Activated CD4-positive, CD25-positive, alpha-beta regulatory T cell treated with anti-CD3 and anti-CD28 coated beads, Interleukin-2, amount 50 U/mL, for 16 hours (primary cell): ENCODE measurements at places on chromosomes 7 and 10.

GRCh38 chr10:93342366-93342765, 139.8 kb downstream of the MYOF start:
- no peak for DNase-seq

DNA sequence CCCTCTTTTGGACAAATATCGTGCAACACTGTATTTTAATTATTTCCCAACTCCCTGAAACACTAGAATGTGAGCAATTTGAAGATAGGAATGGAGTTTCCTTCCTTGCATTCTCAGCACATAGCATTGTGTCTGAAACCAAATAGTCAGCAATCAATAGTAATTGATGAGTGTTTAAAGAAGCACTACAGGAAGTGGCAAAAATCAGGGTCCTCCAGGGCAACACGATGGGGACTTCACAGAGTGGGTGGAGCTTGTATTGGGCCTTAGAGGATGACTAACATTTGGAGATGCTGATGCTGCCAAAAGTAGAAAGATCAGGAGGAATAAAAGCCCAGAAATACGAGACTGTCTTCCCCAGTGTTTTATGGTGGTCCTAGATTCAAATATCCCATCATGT, 94.9 kb downstream of the NPSR1 start:
- DNase-seq, result no peak

GRCh38 chr10:35356725-35357092, 20.4 kb downstream of the CCNY start:
- no peak for DNase-seq

DNA sequence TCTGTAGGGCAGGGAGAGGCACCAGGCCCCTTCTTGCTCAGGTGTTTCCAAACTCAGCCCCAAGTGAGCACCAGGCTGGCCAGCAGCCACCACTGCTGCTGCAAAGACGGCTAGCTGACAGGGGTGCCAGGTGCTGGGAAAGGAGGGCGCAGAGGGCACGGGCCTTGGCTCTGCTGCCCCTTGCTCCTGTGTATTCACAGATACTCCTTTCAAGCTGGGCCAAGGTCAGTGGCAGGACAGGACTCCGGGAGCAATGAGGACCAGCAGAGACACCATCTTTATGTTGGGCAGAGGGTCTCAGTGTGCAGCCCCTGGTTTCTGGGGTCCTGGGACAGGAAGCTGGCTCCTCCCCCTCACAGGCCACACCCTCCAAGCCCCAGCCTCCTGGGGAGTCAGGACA, 110.1 kb downstream of the SMURF1 start:
- no peak for DNase-seq

DNA sequence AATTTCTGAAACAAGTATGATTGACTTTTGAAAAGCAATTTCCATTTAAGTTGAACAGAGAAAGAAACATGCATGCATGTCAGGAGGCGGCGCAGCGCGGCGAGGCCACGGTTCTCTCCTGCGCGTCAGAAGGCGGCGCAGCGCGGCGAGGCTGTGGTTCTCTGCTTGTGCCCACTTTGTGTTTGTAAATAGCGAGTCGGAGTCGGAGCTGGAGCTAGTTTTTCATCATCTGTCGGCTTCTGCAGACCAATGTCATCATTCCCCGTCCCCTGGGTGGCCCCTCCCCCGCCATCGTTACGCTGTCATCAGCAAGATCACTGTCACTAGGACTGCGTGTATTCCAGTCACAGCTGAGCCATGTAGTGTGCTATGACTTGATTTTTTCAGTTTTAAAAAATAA, 49.2 kb downstream of the INPP5A start:
- DNase-seq, result no peak

DNA sequence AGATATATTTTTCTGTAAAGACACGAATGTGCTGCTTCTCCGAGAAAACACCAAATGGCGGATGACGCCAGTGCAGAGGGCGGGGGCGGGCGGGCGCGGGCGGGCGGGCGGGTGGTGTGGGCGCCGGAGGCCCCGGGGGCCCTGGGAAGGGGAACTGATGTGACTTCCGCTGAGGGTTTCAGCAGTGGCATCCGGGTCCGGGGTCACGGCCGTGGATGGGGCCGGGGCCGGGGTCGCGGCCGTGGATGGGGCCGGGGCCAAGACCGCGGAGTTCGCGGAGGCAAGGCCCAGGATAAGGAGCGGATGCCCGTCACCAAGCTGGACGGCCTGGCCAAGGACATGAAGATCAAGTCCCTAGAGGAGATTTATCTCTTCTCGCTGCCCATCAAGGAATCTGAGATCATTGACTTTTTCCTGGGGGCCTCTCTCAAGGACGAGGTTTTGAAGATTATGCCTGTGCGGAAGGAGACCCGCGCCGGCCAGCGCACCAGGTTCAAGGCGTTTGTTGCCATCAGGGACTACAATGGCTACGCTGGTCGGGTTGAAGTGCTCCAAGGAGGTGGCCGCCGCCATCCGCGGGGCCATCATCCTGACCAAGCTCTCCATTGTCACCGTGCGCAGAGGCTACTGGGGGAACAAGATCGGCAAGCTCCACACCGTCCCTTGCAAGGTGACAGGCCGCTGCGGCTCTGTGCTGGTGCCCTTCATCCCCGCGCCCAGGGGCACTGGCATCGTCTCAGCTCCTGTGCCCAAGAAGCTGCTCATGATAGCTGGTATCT, 20.3 kb upstream of the IGF2BP3 start:
- DNase-seq, result peak; percentile 15

- no peak for DNase-seq
These were observed 19.0 kb upstream of the NKX6-2 start for GRCh38 chr10:132804785-132805426.

GRCh38 chr10:45135443-45136198, 134.9 kb downstream of the ZNF22 start:
- DNase-seq, result no peak

- DNase-seq, result no peak
These were observed 26.9 kb upstream of the MKLN1 start for GRCh38 chr7:131300572-131301466.

GRCh38 chr10:78566284-78567111, 502.3 kb upstream of the ZMIZ1 start:
- DNase-seq, result no peak

DNA sequence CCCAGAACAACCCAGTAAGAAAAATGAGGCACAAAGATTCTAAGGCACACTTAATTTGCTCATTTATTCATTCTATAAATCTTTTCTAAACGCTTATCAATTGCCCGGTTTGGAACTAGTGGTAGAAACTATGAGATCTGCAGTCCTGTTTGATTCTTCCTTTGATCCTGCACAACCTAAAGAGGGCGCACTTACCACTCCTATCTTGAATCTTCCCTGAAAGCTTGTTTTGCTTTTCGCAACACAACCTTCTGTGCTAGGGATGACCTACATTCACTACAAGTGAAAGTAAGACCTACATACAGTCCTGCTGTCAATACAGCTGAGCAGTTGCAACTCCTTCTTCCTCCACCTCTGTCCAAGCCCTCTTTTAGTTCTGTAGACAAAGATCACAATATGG, 12.6 kb upstream of the ARL4A start:
- DNase-seq, result peak; percentile 10

DNA sequence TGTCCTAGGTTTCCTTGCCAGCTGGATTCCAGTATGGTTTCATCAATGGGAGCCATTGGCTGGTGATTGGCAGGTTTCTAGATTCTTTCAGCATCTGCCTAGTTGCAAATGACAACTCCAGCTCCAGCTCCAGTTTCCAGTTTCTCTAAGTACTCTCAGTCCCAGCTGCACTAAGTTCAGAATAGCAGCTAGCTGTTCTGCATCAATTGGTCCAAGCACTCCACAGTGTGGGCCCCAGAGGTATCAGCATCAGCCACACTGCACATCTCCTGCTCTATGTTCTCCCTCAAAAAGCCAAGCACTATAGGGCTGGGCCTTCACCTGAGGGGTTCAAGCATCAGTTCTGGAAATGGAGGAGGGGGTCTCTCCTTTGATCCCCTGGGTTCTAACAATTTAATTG, 143.4 kb downstream of the VPS50 start:
- DNase-seq, result no peak

DNA sequence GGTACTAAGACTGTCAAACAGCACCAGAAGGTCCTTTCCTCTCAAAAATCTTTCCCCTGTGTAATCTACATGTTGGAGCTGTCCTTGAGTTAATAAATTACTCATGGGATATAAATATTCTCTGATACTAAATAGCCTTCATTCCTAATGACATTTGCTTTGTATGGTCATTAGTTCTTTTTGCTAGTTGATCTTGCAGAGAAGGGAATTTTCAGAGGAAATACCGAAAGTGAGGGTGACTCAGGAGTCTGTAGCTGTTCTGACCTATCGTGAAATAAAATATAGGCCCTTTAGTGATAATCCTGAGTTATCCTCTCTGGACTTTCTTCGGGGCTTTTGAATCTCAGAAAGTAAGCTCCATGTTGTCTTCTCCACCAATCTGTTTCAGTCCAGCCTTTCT, 19.4 kb upstream of the CLDN12 start:
- DNase-seq, result no peak

GRCh38 chr10:79019441-79020014, 49.2 kb upstream of the ZMIZ1 start:
- no peak for DNase-seq

DNA sequence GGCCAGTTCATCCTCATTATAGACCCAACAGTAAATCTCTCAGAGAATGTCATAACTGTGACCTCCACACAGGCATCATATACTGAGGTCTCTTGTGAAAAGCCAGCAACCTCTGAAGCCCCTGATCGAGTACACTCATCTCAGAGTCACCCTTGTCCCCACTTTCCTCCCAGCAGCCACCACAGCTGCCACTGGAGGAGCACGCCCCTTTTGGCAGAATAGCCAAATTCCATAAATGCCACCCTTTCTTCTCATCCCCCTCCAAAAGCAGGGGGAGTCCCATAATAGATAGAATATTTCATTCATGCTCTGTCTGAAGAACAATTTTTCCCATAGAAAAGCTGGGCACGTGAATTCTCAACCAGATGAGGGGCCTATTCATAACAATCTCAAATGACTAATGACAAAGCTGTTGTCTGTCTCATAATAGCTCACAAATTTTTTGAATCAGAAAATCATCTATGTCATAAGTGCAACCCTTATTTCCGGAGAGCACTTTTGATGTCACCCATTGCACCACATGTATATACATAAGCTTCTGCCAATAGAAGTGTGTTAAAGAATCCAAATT, 47.4 kb downstream of the SGMS1 start:
- no peak for DNase-seq

DNA sequence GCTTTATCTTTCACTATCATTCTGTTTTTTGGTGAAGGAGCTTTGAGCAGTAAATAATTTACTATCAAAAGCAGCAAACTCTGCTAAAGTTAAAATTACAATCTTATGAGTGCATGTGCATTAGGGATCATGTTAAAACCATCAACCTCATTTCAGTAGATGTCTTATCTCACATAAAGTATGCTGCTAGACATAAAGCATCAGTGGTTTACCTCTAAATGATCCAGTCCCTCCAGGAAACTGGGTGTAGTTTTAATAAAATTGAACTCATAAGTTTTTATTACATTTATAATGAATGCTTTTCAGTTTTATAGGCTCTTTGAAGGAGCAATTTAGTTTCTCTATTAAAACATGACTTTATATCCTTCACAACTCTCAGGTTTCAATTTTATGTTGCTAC, 108.7 kb downstream of the LRRN3 start:
- no peak for DNase-seq

GRCh38 chr7:44775383-44776107, 20.9 kb upstream of the PPIA start:
- no peak for DNase-seq

- no peak for DNase-seq
These were observed 51.4 kb downstream of the DNMBP start for GRCh38 chr10:99958302-99958701.

GRCh38 chr10:15821046-15821683, 39.1 kb downstream of the MINDY3 start:
- DNase-seq, result no peak

DNA sequence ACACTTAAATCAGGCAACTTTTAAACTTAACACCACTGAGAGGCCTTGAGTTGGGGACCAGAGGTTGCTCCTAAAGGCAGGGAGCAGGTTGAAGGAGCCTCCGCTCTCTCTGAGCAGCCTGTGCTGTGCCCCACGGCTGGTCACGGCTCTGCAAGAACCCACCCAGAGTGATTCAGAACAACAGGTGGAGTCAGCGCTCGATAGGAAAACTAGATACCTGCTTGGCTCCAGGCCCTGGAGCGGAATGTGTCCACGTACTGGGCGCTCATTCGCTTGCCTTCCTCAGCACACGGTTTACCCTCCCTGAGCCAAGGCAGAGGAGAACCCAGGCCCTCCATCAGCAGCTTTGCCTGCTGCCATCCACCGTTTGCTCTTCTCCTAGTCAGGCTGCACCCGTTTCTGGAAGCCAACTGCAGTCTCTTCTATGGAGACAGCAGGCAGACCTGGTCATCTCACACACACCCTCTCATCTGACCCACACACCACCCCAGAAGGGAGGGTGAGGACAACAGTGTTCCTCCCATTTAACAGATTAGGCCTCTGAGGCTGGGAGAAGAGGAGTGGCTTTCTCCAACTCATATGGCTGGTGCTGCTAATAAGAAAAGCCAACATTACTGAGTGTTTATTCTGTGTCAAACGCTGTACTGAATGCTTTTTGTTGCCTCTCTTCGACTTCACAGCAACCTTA, 37.6 kb upstream of the PDCD4 start:
- no peak for DNase-seq

DNA sequence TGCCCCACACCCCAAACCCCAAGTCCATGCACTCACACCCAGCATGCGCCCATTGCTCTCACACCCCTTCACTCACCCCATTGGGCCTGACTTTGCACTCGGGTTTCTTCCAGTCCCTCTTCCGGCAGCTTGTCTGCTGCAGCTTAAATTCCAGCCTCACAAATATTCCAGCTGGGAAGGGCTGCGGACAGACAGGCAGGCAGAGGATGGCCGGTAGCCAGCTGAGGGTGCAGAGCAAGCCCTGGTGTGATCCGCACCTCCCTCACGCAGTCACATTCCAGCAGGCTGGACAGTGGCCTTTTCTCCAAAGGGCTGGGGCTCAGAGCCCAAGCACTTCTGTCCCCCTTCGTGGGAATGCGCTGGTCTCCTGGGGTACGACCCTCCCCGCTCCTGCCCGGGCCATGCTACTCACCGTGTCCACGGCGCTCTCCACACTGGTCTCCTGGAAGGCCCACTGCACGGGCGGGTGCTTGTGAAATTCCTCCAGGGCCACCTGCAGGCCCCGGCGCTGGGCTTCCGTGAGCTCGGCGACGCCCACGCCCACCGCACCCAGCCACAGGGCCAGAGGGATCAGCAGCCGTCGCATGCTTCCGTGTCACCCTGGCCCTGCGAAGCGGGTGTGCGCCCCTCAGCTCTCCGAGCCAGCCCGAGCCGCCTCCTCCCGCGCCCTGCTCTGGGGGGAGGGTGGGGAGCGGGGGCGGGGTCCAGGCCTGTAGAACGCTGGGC, 1.2 kb downstream of the RARRES2 start:
- DNase-seq, result no peak

GRCh38 chr10:107163881-107164861, at the start of gene SORCS1:
Gene SORCS1, minus strand, starts transcription at chr10:107164706.
- no peak for DNase-seq
